Left renal cortex interstitium (tissue), 4 donors: ENCODE measurements at places on chromosomes 16 and 17.

- no peak for DNase-seq
These were observed 3.1 kb upstream of the KRTAP3-2 start for GRCh38 chr17:41002814-41003213.

DNA sequence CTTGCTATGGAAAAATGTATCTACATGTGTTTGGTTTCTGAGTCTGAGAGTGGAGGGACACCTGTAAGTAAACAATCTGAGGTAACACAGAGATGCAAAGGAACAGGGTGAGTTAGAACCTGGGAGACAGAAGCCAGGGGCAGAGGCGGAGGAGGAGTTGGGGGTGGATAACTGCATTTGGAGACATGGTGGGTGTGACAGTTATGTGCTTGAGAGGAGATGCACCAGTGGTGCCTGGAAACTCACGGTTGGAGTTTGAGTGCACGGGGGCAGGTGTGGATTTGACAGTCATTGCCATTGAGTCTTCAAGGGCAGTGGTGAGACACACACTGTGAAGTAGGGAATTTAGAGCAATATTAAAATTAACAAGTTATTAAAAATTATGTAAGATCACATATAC, 6.5 kb downstream of the NUP93 start:
- no peak for DNase-seq

DNA sequence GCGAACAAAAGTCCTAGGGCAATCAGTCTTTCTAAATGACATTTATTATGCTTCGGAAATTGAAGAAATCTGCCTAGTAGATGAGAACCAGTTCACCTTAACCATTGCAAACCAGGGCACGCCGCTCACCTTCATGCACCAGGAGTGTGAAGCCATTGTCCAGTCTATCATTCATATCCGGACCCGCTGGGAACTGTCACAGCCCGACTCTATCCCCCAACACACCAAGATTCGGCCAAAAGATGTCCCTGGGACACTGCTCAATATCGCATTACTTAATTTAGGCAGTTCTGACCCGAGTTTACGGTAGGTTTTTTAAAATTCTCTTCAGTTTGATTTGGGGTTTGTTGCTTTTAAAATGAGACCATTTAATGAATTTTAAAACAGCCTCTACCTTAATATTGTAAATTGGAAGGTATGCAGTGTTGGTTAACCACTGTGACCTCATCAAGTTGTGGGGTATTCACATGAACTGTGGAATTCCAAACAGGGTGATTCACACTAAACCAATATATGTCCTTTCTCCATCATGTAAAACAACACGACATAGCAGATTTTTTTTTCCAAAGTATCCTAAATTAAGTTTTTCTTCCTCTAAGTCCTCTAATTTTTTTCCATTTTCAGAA, 6.2 kb upstream of the EVI2A start:
- no peak for DNase-seq

DNA sequence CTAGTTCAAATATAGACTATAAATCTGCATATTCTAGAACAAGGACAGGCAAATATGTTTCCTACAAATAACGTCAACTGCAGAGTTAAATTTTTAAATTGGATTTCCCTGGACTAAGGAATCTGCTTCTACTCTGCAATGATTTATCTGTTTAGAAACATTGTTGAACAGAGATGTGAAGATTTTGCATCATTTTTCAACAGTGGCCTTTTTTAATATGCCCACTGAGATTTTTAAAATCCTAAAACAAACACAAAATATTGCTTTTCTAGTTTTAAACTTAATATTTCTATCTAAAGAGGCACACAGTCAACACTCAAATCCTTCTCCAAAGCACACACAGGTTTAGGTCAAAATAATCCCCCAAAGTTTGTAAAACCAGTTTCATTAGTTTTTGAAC, 23.7 kb upstream of the PMP22 start:
- DNase-seq: no peak

- DNase-seq: no peak
These were observed 84.4 kb upstream of the GPRC5B start for GRCh38 chr16:19968891-19969683.

- DNase-seq: no peak
These were observed 213.9 kb downstream of the MRTFB start for GRCh38 chr16:14284930-14285512.

- no peak for DNase-seq
These were observed 17.2 kb upstream of the TMEM98 start for GRCh38 chr17:32910769-32911168.

DNA sequence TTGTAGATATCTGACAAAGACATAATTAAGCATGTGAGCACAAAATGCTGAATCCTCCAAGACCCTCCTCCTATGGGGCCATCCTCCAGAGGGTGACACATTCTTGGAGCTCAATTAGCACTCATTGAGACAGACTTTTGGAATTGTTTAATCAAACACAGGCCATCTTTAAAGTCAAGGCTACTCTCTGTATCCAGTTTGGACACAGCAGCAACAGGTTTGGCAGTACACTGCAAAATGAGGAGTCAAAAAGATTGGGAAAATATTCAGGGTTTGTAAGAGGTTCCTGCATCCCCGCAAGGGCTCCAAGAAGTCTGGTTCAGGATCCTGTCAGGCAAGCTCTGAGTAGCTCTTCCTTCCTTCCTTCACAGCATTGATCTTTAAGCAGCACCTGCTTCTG, 1.3 kb downstream of the ITFG1 start:
- DNase-seq: no peak

- DNase-seq: no peak
These were observed 39.9 kb downstream of the CDH1 start for GRCh38 chr16:68776821-68777485.

DNA sequence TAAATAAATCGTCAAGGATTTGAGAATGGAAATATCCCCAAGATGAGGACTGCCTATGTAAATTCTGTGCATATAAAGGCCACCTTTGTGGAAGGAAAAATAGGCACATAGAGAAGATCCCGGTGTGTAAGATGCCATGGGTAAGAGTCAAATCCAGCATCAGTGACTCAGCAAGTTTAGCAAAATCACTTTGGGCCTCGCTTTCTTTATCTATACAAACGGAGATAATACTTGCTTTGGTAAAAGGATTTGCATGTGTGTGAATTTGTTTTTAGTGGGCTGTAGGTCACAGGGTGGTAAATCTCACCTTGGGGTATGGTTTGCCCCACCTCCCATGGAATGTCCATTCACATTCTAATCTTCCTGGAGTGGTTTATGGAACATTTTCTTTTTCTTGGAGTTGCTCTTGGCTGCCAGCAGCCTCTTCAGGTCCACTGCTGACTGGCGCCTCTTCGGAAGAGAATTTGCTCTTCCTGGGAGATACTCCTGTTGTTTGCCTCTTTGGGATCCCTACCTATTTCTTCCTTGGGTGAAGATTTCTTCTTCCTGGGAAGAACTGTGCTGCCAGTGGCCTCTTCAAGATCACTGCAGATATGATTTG, 587.6 kb downstream of the CDH11 start:
- DNase-seq: no peak

GRCh38 chr16:11615748-11616447, 29.2 kb upstream of the LITAF start:
- DNase-seq: no peak

DNA sequence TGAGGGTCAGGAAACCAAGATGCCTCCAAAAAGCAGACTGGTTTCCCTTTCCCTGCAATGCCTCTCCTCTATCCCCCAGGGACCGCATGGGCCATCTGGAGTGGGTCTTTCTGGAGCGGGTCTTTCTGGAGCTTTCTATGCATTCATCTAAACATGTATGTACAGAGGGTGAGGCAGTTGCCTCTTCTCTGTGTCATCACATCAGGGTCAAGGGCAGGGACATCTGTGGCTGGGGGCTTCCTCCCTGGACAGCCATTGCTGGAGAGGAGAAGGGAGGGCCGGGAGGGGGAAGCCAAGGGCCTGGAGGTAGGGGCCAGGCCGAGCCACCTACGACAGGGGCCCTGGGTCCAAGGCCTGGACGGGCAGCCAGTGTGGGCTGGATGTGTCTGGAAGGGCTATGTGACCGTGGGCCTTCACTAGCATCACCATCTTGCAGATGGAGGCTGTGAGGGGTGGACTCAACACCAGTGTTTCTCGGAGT, 840 bp downstream of the ADCY7 start:
- no peak for DNase-seq

- DNase-seq: no peak
These were observed 11.3 kb upstream of the CD300A start for GRCh38 chr17:74455025-74455545.
